ENCODE measurements at places on chromosomes 5 and 9. TPM values are rescaled to one million over a fixed set of nuclear protein-coding genes. Genes with fewer than 3 reads are reported as not detected.
A peak's percentile ranks its signal among the peaks of the same experiment; 100 is the strongest.

- H3K4me3 ChIP-seq, result no peak overlapping the region
- no peaks in the 10 kb centered on the region for H3K27me3 ChIP-seq
- H3K27ac ChIP-seq, result no peak overlapping the region
- H3K4me1 ChIP-seq, result peaks cover 11% of the 10 kb centered on the region
- DNase-seq, result no peak
Observed at GRCh38 chr5:78896132-78896531, 89.0 kb downstream of the ARSB start.

DNA sequence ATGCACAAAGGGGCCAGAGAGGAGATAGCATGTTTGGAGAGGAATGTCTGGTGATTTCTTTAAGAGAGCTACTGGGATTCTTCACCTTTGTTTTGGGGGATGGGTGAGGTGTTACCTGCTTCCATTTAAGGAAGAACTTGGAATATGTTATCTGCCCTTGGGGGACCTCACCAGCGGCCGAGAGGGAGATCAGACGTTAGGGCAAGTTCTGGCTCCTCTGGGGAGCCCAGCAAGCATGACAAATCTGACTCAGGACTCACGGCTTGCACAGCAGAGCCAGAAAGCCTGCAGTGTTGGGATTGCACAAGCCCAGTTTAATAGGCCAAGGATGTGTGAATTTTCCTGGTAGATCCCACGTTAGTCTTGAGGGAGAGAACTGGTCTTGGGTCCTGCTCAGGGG is 40.3 kb downstream of the SLC28A3 start:
- no peak for DNase-seq
- H3K4me1 ChIP-seq, result peaks cover 35% of the 10 kb centered on the region
- H3K27me3 ChIP-seq, result no peaks in the 10 kb centered on the region
- peak overlapping the region; percentile 29 for H3K27ac ChIP-seq
- no peaks in the 10 kb centered on the region for H3K36me3 ChIP-seq

DNA sequence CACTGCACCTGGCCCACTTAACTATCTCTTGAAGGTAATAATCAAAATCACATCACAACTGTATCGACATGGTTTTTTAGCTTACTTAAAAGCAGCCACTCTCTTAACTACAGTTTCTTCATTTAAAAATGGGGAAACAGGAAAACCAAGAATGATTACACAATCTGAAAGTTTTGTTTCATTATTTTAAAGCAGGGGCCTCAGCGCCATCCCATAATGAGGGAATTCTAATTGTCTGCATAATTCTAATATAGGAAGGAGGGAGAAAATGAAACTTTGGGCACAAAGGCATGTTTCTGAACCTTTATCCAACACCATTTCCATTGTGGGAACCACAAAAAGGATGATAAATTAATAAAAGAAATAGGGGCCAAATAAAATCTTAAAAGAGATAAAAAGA is 7.6 kb downstream of the HACD4 start:
- H3K36me3 ChIP-seq, result no peaks in the 10 kb centered on the region
- no peak overlapping the region for H3K4me3 ChIP-seq
- no peak overlapping the region for H3K27ac ChIP-seq
- DNase-seq, result no peak
- peaks cover 10% of the 10 kb centered on the region for H3K4me1 ChIP-seq

DNA sequence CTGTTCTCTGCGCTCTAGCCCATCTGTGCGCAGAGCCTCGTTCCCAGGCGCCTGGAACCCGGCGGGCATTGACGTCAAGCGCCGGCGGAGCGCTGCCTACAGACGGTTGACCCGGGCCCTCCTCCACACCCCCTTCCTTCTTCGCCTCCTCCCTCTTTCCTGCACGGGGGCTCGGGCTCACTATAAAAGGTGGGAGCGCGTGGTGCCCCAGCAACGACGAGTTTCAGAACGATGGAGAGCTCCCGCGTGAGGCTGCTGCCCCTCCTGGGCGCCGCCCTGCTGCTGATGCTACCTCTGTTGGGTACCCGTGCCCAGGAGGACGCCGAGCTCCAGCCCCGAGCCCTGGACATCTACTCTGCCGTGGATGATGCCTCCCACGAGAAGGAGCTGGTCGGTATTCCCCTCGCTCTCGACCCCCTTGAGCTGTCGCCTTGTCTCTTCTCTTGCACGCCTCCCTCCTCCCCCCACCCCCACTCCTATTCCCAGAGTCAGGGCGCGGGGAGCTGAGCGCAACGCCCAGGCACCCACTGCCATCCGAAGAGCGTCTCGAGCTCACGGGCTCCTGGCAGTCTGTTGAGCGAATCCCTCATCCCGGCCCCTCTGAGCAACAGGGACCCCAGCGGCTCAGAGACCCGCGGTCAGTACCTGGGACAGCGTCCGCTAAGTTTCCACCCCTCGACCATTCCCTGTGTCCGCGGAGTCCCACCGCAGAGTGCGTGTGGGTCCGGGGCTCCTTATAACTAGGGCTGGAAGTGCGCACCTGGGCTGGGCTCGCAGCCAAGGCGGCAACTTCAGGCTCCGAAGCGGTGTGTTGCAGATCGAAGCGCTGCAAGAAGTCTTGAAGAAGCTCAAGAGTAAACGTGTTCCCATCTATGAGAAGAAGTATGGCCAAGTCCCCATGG is at the start of gene CARTPT:
Gene CARTPT (plus strand): TSS at position 213 of the 902 bp plus-strand sequence. CDS start 19 bp downstream, at position 232.
- no peaks in the 10 kb centered on the region for H3K4me1 ChIP-seq
- H3K36me3 ChIP-seq, result no peaks in the 10 kb centered on the region

- no peaks in the 10 kb centered on the region for H3K36me3 ChIP-seq
- H3K27me3 ChIP-seq, result no peaks in the 10 kb centered on the region
- H3K4me1 ChIP-seq, result peaks cover 49% of the 10 kb centered on the region
Observed at GRCh38 chr9:121199921-121200320, 1.7 kb downstream of the RAB14 start.

GRCh38 chr9:103680581-103680980 is 413.5 kb upstream of the SMC2 start:
- no peaks in the 10 kb centered on the region for H3K36me3 ChIP-seq
- H3K4me1 ChIP-seq, result no peaks in the 10 kb centered on the region
- H3K27me3 ChIP-seq, result no peaks in the 10 kb centered on the region

GRCh38 chr5:166369346-166369745 is 1922.1 kb upstream of the WWC1 start:
- no peak for DNase-seq
- no peak overlapping the region for H3K27ac ChIP-seq
- H3K36me3 ChIP-seq, result no peaks in the 10 kb centered on the region
- H3K27me3 ChIP-seq, result no peaks in the 10 kb centered on the region

DNA sequence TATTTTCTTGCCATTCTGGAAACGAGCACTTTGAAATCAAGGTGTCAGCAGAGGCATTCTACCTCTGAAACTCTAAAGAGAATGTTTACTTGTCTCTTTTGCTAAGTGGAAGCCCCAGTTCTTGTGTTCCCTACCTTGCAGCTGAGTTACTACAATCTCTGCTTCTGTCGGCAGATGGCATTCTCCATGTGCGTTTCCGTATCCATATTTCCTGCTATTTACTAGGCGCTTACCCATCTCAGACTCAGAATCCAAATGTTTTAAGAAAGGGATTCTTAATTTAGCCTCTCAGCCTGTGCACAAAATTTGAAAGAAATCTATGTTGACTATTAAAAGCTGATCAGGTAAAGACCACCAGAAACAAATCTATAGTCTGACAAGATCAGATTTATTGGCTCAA is 221.3 kb upstream of the FTMT start:
- no peaks in the 10 kb centered on the region for H3K36me3 ChIP-seq
- DNase-seq, result no peak
- H3K4me1 ChIP-seq, result no peaks in the 10 kb centered on the region
- H3K27ac ChIP-seq, result no peak overlapping the region
- no peaks in the 10 kb centered on the region for H3K27me3 ChIP-seq

- DNase-seq, result no peak
- no peaks in the 10 kb centered on the region for H3K27me3 ChIP-seq
- H3K4me1 ChIP-seq, result peaks cover 7% of the 10 kb centered on the region
- H3K27ac ChIP-seq, result no peak overlapping the region
- no peak overlapping the region for H3K4me3 ChIP-seq
- no peaks in the 10 kb centered on the region for H3K36me3 ChIP-seq
Observed at GRCh38 chr5:119031011-119031886, 39.6 kb upstream of the DMXL1 start.

GRCh38 chr5:172173564-172174153 is 14.4 kb downstream of the STK10 start:
- H3K27me3 ChIP-seq, result no peaks in the 10 kb centered on the region
- peaks cover 24% of the 10 kb centered on the region for H3K4me1 ChIP-seq
- peak overlapping the region; percentile 92 for H3K27ac ChIP-seq
- DNase-seq, result peak; percentile 93
- peak overlapping the region; percentile 17 for H3K4me3 ChIP-seq

DNA sequence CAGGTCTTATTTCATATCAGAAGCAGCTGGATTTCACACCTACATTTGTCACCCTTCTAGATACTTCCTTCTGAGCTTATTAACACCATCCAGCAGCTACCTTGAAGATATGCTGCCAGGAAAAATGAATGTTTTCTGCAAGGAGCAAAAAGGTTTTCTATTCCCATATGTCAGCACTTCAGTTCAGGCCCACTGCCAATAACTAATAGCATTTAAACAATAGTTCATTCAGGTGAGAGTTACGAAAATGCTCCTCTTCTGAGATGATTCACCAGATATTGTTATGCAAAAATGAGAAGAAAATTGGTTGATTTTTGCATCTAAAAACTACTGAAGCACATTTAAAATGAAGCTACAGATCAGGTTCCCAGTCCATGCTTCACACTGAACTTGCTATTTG is 56.4 kb upstream of the ISL1 start:
- H3K4me1 ChIP-seq, result no peaks in the 10 kb centered on the region
- H3K36me3 ChIP-seq, result no peaks in the 10 kb centered on the region
- DNase-seq, result no peak
- no peaks in the 10 kb centered on the region for H3K27me3 ChIP-seq
- no peak overlapping the region for H3K27ac ChIP-seq
- H3K4me3 ChIP-seq, result no peak overlapping the region

DNA sequence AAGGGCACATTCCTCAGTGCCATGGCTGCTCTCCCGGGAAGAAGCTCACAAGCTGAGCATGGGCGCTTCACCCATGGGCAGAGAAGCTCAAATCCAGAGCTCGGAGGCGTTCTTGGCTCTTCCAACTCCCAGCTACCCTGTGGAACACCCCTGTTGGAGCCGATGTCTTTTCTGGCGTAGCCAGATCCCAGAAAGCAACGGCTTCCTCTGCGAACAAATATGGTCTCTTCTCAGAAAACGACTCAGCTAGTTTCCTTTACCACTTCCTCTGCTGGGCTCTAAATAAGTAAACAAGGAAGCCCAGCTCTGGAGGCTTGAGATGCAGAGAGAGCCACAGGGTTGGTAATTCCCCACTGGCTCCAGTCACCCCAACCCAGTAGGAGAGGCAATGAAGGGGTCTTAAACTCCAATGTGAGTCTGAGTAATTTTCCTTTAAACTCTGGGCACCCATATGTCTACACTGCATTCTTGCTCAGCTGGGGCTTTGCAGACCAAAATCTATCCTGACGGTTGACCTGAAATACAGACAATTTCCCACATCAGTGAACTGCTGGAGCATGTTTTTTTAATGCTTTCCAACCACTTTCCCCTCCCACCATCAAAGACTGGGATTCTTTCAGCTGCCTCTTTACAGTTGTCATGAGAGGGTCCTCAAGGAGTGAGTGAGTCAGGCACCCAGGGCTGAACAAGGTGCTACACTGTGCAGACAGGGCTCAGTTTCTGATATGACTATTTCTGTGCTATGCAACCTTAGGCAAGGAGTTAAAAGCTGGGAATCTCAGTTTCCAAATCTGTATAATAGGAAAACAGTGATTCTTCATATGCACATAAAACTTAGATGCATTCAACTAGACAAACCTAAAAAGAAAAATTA is at the start of gene LCP2:
Gene LCP2 (minus strand): TSS at position 189 of the 874 bp plus-strand sequence. CDS start 166 bp downstream, at position 23.
- no peak within 1 kb of the TSS for H3K27ac ChIP-seq
- H3K27me3 ChIP-seq, result peaks cover 14% of the 10 kb centered on the region
- H3K4me1 ChIP-seq, result no peaks in the 10 kb centered on the region
- no peaks in the 10 kb centered on the region for H3K36me3 ChIP-seq
- no peak within 1 kb of the TSS for H3K4me3 ChIP-seq
- no peak for DNase-seq

- H3K4me1 ChIP-seq, result peaks cover 3% of the 10 kb centered on the region
- H3K36me3 ChIP-seq, result no peaks in the 10 kb centered on the region
- no peak for DNase-seq
- no peak overlapping the region for H3K27ac ChIP-seq
- H3K4me3 ChIP-seq, result no peak overlapping the region
Observed at GRCh38 chr5:72268753-72269410, 51.2 kb downstream of the MRPS27 start.

- peak overlapping the region; percentile 14 for H3K4me3 ChIP-seq
- peak; percentile 71 for DNase-seq
- H3K36me3 ChIP-seq, result peaks cover 32% of the 10 kb centered on the region
- H3K27ac ChIP-seq, result peak overlapping the region; percentile 87
- peaks cover 50% of the 10 kb centered on the region for H3K4me1 ChIP-seq
Observed at GRCh38 chr5:172418862-172419814, 35.2 kb downstream of the SH3PXD2B start.

- H3K27me3 ChIP-seq, result no peaks in the 10 kb centered on the region
- H3K4me1 ChIP-seq, result no peaks in the 10 kb centered on the region
Observed at GRCh38 chr5:92778261-92778660, 802.8 kb downstream of the NR2F1-AS1 start.

GRCh38 chr9:120791161-120791560 is 2.1 kb downstream of the FBXW2 start:
- H3K4me3 ChIP-seq, result no peak overlapping the region
- H3K27me3 ChIP-seq, result no peaks in the 10 kb centered on the region
- peaks cover 22% of the 10 kb centered on the region for H3K36me3 ChIP-seq
- peaks cover 16% of the 10 kb centered on the region for H3K4me1 ChIP-seq
- H3K27ac ChIP-seq, result no peak overlapping the region
- DNase-seq, result no peak

Gene ADGRV1
- total RNA-seq, result not detected

Gene PCDHGA7
- total RNA-seq, result 6.5 TPM

Gene GADD45G
- 0.88 TPM for total RNA-seq

Gene ROR2
- 13.8 TPM for total RNA-seq

Gene RAD23B
- total RNA-seq, result 148 TPM

Gene KIAA0825
- total RNA-seq, result 10.0 TPM

Gene GCNT4
- 2.7 TPM for total RNA-seq

Gene NRARP
- total RNA-seq, result under 0.01 TPM

Gene FCN2
- total RNA-seq, result not detected

Gene RAPGEF1
- 42.1 TPM for total RNA-seq

Gene AHRR
- total RNA-seq, result 52.2 TPM

Gene OGN
- 0.88 TPM for total RNA-seq

Gene DMRT3
- not detected for total RNA-seq

Gene BTNL8
- total RNA-seq, result not detected
